ENCODE measurements at places on chromosomes 16 and 17.
A peak's percentile ranks its signal among the peaks of the same experiment; 100 is the strongest.

- no peak for DNase-seq
Observed at GRCh38 chr17:43616852-43617251, 44.9 kb downstream of the MEOX1 start.

GRCh38 chr17:77445760-77446532, 305.2 kb downstream of the SEC14L1 start:
- no peak for DNase-seq

GRCh38 chr16:74079232-74079586, 217.4 kb upstream of the PSMD7 start:
- DNase-seq, result no peak

- DNase-seq, result no peak
Observed at GRCh38 chr16:26134588-26134987, 442.8 kb downstream of the HS3ST4 start.

- no peak for DNase-seq
Observed at GRCh38 chr16:81578076-81578475, 133.5 kb downstream of the CMIP start.

DNA sequence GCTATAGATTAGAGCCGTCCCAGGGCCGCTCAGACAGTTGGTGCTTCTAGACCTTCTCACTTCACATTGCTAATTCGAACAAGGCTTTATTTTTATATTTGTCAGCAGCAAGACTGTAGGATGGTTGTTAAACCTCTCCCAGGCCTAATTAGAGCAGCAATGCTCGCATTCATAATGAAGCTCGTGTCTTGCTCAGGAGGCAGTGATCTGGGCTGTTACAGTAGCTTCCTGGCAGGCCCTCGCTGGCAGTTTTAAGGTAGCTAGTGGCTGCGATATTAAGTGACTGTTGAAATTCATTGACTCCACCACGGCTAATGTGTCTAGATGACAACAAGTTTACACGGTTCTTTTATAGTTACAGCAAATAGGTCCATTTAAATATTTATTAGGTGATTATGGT, 23.2 kb upstream of the ANKFN1 start:
- no peak for DNase-seq

DNA sequence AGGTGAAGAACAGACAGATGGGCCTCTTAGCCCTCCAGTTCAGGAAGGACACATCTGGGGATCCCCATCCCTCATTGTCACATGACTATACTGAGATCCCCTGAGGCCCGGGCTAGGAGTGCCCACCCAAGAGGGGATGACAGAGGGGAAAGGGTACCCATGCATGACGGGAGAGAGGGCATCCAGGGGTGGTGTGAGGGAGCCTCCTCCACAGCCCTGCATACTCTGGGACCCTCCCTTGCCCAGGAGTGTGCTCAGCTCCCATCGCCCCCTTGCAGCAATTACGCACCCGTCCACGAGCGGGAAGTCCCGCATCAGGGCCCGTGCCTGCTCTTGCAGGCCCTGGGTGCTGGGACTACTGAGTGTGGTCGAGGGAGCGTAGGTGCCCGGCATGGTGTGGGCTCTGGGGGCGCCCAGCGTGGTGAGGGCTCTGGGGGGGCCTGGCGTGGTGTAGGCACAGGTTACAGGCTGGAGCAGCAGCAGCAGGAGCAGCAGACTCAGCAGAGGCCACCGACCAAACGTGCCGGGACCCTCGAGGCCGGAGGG, 6.5 kb downstream of the DPEP2 start:
- no peak for DNase-seq

- DNase-seq, result no peak
Observed at GRCh38 chr17:80782536-80783427, 208.9 kb upstream of the CHMP6 start.

GRCh38 chr16:65054457-65054856, 67.4 kb downstream of the CDH11 start:
- no peak for DNase-seq

- no peak for DNase-seq
Observed at GRCh38 chr17:73547790-73548189, 96.5 kb downstream of the SDK2 start.

- DNase-seq, result no peak
Observed at GRCh38 chr17:40800381-40800780, 622 bp upstream of the KRT28 start.

- DNase-seq, result no peak
Observed at GRCh38 chr17:31226373-31226772, 70.7 kb downstream of the OMG start.

DNA sequence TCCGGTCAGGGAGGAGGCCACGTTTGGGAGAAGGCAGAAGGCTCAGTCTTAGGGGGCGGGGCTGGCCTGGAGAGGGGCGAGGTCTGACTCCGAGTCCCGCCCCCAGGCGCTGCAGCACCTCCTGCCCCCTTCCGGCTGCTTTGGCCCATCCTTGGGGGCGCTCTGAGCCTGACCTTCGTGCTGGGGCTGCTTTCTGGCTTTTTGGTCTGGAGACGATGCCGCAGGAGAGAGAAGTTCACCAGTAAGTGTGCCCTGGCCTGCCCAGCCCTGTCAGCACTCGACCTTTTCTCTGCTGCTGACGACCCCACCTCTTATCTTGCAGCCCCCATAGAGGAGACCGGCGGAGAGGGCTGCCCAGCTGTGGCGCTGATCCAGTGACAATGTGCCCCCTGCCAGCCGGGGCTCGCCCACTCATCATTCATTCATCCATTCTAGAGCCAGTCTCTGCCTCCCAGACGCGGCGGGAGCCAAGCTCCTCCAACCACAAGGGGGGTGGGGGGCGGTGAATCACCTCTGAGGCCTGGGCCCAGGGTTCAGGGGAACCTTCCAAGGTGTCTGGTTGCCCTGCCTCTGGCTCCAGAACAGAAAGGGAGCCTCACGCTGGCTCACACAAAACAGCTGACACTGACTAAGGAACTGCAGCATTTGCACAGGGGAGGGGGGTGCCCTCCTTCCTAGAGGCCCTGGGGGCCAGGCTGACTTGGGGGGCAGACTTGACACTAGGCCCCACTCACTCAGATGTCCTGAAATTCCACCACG, 1.5 kb downstream of the TNFRSF12A start:
- DNase-seq, result peak; percentile 69

DNA sequence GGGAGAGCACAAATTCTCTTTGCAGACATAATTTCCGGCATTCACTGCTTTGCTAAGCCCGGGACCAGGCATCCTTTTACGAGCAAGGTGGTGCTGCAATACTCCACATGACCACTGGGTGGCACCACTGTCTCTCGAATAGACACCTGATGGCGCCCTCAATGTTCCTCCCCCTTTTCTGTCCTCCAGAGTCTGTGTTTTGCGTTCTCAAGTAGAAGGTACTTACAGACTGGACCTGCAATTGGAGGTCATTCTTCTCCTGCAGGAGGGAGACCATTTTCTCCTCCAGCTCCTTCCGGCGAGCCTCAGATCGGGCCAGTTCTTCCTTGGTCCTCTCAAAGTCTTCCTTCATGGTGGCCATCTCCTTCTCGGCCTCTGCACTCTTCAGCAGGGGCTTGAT, 45.2 kb downstream of the MYH13 start:
- peak; percentile 32 for DNase-seq

- peak; percentile 15 for DNase-seq
Observed at GRCh38 chr17:50274142-50274896, at the start of gene TMEM92. TSS of gene TMEM92 (plus strand) at chr17:50274466. CDS start at chr17:50274502, 36 bp downstream.

GRCh38 chr16:82190386-82190785, 20.4 kb upstream of the MPHOSPH6 start:
- DNase-seq, result no peak

GRCh38 chr17:17661834-17662385, 19.3 kb upstream of the RAI1 start:
- DNase-seq, result no peak

DNA sequence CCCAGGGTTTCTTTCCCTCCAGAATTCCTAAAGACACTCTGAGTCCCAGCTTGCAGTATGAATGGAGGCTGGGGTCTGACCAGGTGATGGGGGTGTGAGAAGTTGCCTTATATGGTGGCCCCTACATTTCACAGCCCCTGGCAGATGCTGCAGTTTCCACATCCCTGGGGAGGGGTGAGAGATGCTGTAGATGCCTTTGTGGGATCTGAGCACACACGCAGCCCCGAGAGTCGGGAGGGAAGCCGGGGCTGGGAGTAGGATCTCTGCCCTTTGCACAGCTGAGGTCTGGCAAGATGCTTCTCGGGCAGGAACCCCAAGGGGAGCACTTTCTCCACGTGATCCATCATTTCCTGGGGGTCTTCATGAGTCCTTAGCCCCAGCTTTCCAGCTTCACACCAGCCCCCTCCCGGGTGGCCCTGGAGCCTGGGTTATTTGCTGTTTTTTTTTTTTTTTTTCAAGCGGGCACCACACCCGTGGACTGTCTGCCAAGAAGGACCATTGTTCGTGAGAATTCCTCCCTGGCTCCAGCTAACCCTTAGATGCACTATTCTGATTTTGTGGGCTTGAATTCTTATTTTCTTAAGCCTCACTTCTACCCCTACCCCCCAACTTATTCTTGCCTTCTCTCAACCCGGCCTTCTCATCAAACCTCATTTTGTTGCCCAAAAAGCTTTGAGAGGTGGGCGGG, 50.6 kb downstream of the NTN1 start:
- DNase-seq, result no peak

- no peak for DNase-seq
Observed at GRCh38 chr17:21113049-21113690, 13.6 kb upstream of the DHRS7B start.

DNA sequence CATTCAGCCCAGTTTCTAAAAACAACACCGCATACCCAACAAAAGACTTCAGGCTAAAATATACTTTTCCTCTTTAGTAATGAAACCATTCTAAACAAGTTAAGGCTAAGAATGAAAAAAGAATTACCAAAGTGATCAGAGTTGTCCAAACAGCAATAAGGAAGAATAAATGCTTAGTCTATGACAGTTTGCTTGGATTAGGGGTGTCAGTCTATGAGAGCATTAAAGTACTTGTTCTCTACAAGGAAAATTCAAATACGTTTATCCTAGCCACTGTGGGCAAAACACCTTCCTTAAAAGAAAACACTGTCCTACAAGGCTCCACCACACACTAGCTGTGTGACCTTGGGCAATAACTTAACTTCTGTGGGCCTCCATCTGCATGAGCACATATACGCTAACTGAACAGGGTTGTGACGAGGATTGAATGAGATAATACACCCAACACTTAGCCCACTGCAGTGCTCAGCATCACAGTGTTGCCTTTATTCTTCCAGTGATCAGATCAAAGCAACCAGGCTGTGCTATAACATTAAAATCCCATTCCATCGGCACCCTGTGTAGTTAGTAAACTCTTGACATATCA, 53.6 kb downstream of the TEX2 start:
- no peak for DNase-seq

GRCh38 chr16:86041807-86042206, 142.8 kb downstream of the IRF8 start:
- DNase-seq, result no peak

GRCh38 chr17:22373911-22374310, 681.6 kb downstream of the KCNJ18 start:
- no peak for DNase-seq
